ENCODE measurements at places on chromosomes 6 and 20.

DNA sequence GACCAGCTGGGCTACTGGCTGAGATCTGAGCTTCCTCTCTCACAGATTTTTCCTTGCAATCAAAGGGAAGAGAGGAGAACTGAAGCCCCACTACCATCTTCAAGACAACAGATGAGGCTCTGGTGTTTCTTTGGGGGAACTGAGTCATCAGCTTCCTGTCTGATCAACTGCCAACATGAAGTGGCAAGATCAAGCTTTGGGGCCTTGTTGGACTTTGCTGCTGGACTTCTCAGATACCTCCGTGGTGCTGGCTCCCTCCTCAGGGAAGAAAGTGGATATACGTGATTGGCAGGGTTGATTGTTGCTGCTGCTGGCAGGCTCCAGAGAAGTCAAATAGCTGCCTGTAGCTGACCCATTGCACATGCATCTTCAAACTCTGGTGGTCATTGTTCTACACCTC is 3.6 kb upstream of the TOX2 start:
- DNase-seq = no peak

GRCh38 chr6:35087361-35088280 is 53.5 kb downstream of the TCP11 start:
- DNase-seq = no peak

- no peak for DNase-seq
Measured at GRCh38 chr6:35771343-35771627, 5.1 kb upstream of the CLPSL2 start.

DNA sequence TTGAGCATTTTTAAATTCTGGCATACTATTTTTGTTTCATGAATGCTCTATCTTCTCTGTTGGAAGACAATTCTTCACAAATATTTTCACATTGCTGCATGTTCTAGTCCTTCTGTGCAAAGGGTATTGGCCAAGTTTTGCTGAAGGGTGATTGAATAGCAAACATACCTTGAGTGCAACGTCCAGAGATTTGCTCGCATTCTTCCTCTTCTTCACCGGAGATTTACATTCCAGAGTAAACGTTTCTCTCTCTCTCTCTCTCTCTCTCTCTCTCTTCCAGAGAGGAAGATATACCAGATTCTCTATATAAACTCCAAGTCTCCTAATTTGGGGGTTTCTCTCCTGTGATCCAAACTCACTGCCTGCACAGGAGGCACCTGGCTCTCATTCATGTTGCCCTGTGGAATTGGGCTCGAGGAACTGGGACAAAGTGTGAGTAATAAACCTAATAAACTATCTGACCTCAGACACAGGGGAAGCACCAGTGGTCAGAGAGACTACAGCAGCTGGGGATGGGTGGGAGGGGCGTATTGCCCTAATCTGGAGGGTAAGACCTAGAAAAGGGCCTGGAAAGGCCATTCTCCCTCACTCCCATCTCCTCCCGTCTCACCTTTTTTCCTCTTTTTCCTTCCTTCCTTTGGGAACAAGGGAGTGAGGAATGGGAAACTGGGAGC is 1.1 kb upstream of the TREML1 start:
- DNase-seq = no peak

DNA sequence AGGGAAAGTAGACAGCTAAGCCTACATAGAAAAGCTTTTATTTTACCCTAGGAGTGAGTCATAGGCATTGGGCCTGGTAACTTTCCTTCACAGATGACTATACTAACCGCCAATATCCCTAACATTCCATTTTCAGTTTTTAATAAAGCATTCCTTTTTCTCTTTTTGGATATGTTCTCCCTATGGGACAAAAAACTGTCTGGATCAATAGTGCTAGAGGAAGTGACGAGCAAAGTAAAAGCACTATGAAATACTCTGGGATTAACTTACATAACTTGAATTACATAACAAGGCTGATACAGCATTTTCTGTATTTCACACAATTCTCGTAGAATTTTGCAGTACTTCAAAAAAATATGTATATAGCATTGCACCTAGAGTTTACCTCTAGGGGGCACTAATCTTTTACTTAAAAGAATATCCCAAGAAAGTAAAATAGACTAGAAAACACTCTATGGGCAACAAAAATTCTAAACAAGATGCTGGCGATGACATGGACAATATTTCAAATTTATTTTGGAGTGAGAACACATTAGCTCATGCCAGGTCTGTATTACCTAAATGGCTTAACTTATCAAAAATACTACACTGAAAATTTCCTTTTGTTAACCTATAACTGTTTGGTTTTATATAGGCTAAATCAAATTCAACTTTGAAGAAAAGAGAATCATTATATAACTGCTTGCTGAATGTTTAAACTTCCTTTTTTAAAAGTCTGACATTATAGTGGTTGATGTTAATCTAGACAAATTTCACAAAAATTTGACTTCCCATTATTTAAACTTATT is 66.3 kb upstream of the DST start:
- peak; percentile 28 for DNase-seq

DNA sequence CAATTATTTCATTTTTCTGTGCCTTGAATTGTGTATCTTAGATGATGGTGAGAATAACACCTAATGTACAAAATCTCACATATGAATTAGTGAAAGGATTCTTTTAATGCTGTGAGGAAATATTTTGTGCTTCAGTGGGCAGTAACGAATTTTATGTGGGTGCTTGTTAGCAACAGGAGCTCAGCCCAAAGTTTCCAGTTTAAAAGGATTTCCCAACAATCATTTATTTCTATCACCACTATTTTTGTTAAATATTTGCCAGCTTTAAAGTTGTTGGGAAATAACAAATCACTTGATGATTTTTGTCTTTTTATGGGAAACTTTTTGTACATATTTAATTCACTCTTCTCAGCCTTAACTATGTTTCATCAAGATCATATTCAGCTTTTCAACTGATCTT is 111.8 kb downstream of the QKI start:
- DNase-seq = no peak

GRCh38 chr6:13131935-13132661 is 196.2 kb downstream of the TBC1D7 start:
- DNase-seq = peak; percentile 3

GRCh38 chr6:168216751-168217191 is 102.8 kb downstream of the DACT2 start:
- no peak for DNase-seq

- DNase-seq = no peak
Measured at GRCh38 chr6:12414096-12414675, 124.0 kb downstream of the EDN1 start.
